ENCODE measurements at places on chromosomes 1 and 21.

DNA sequence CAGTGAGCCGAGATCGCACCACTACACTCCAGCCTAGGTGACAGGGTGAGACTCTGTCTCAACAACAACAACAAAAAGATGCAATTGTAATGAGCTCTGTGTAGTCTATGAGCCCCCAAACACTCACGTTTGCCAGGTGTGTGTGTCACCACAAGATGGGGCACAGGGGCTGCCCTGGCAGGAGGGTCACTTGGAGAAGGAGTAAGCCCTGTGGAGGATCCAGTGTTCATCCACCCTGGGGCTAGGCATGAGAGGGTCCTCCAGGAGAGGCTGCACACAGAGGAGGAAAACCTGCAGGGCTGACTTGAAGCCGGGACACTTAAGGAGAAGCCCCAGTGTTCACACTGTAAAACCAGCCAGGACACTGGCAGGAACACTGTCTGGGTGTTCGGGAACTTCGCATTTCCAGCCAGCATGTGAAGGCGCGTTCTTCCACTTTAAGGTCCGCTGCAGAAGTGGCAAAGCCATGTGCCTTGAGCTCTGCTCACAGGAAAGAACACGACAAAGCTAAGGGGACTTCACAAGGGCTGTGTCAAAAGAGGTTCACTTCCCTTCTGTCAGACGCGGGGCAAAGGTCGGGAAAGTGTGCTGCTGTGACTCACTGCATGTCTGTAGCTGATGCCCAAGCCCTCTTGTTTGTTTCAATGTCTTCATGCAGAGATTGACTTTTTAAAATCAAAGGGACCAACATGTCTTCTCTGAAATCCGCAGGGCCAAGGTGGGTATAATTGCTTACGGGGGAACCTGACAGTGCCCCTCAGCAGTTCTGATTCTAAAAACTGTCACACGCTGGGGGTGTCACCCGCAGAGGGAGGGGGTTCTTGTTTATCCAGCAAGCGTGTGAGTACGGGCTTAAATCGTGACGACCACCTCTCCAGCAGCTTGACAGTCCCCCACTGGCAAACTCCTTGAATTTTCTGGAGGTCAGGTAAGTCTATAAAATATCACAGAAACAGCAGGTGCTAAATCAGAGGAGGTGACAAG lies 102.8 kb downstream of the RIPK4 start:
- DNase-seq, result no peak

GRCh38 chr21:38984982-38985567 lies 179.3 kb downstream of the ETS2 start:
- no peak for DNase-seq

DNA sequence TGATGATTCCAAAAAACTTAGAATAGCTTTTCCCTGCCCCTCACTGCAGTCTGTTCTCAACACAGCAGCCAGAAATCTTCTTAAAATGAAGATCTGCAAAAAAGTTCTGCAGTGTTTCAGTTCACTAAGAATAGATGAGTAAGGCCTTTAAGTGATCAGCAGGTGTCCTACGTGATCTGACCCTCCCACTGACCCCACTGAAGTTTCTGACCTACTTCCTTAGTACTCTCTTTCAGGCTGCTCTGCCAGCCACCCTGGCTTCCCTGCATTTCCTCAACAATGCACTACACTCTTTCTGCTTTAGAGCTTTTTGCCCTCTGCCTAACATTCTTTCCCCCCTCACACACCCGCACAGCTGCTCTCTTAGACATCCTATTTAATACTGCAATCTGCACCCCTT lies 182.5 kb downstream of the AKT3 start:
- DNase-seq, result no peak

GRCh38 chr1:91529856-91530255 lies 29.2 kb downstream of the CDC7 start:
- no peak for DNase-seq

DNA sequence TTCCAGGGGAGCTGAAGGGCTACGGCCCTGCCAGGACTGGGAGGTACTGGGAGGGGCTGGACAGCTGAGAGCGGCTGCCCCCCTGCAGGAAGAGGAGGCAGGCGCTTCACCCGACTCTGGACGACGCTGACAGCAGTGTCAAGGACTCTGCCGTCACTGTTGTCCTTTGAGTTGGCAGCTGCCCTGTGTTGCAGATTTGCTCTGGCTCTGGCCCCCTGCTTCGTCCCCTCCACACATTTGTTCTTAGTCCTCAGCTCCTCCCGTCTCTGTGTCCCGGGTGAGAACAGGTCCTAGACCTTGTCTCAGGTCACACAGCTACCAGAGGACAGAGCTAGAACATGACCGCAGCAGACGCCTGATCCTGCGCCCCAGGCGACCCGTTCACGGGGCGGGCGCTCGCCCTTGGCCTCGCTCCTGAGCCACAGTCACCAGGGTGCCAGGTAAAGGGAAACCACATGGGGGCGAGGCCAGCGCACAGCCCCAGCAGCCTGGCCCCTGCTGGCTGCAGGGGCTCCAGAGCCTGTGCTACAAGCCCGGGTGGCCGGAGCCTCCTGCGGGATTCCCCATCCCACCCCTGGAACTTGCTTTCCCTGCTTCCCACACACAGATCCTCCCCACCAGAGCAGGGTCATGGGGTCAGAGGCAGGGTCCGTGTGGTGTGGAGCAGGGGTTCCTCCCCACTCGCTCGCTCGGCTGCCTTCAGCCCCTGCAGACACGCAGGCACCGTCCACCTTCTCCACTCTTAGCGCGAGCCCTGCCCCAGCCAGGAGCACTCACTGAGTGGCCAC lies 10.7 kb upstream of the NPHP4 start:
- no peak for DNase-seq

DNA sequence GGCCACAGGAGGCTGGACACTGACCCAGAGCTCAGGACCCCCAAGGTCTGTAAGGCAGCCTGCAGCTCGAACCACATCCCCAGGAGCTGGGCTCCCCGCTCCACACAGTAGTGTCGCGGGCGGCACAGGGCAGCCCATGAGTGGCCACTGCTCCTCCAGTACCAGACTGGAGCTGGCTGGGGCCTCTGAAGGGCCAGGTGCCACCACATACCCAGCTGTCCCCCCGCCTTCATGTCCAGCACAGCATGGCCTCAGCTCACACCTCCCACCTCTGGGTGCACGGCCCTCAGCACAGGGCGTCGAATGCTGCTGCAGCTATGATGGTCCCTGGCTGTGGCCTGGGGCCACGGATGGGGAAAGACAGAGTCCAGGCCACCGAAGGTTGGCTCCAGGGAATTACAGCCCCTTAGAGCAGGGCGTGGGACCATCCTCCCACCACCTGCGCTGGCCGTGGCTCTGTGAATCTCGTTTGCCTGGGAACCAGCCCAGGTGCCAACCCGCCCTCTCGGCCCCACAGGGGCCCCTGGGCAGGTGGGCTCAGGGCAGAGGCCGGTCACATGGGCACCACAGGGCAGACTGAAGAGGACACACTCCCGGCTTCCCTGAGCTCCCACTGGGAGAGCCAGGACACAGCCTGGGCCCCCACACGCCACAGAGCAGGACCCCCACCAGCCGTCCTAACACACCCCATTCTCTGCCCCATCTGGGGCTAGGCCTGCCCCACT lies 2.1 kb upstream of the TNFRSF4 start:
- DNase-seq, result no peak

DNA sequence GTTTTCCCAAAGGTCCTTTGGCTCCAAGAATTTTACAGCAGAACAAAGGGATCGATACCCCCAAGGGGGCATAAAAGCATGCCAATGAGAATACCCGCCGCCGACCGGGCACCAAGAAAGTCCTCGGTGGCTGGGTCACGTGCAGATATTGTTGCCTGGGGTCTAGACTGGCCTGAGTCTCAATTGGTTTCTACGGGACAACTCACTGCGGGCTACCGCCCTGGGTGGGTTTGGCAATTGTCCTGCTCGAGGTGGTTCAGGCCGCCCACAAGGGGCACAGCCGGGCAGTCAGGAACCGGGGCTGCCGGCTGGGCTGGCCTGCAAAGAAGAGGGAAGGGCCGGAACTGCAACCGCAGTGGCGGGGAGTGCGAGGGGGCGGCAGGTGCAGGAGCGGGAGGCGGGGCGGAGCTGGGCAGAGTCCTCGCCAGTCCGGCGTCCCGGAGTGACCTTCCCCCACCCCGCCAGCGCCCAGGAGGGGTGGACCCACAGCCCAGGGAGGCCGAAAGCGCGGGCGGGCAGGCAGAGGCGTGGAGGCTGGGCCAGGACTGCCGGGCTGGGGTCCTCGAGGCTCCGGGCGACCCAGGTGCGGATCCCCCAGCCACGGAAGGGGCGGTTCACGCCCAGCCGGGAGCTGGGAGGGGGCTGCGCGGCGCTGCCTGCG lies 926 bp upstream of the ATP1B1 start:
- DNase-seq, result peak; percentile 71

DNA sequence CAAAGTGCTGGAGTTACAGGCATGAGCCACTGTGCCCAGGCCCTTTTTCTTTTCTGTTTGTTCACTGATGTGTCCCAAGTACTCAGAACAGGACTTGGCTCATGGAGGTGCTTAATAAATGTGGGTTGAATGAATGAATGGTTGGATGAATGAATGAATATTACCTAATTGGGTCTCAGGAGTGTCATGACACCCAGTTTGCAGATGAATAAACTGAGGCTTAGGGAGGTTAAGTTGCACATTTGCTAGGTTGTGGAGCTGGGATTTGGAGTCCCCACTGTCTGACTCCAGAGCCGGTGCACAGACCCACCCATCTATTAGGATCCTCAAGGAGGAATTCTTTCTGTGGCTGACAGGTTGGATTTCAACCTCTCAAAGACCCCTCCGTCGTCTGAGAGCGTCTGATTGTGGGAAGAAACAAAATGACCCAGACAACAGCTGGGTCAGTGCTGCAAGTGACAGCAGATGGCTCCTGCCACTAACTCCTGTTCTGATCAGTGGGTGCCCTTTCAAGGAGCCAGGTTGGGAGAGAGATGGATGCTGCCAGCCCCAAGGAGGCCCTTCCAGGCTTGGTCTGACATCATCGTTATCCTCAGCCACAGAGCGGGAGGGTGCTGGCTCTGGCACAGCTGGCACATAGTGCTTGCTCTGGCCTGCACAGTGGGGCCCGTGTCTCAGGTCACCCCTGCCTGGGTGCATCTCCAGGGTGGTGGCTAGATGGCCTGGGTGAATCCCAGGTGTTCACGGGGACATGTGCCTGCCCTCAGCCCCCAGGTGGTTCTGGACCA lies 24.2 kb downstream of the ARHGEF10L start:
- DNase-seq, result no peak

- DNase-seq, result no peak
Measured at GRCh38 chr1:68144856-68145255, 87.5 kb downstream of the WLS start.

- DNase-seq, result no peak
Measured at GRCh38 chr21:41370840-41371684, 9.2 kb downstream of the MX2 start.

DNA sequence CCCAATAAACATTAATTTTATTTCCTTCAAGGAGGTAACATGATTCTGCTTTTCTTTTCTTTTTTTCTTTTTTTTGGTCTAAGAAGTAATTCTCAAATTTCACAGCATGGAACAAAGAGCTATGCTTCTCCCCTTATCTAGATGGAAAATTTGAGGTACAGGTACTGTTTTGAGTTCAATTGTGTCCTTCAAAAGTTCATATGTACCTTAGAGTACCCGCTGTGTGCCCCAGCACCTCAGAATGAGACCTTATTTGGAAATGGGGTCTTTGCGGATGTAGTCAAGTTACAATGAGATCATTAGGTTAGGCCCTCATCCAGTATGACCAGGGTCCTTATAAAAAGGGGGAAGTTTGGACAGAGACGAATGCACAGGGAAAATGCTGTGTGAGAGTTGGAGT lies 22.0 kb downstream of the ELAPOR1 start:
- no peak for DNase-seq

GRCh38 chr1:156480411-156481192 lies 20.0 kb downstream of the MEF2D start:
- DNase-seq, result no peak

- DNase-seq, result no peak
Measured at GRCh38 chr1:75671708-75672107, 52.8 kb upstream of the ACADM start.

- DNase-seq, result no peak
Measured at GRCh38 chr1:98323388-98323787, 338.1 kb upstream of the SNX7 start.
